ENCODE measurements at places on chromosomes 5 and 9.

GRCh38 chr5:87307796-87308423, 40.2 kb downstream of the RASA1 start:
- DNase-seq: no peak

- no peak for DNase-seq
These were observed 478.5 kb upstream of the KIF2A start for GRCh38 chr5:61827445-61827975.

DNA sequence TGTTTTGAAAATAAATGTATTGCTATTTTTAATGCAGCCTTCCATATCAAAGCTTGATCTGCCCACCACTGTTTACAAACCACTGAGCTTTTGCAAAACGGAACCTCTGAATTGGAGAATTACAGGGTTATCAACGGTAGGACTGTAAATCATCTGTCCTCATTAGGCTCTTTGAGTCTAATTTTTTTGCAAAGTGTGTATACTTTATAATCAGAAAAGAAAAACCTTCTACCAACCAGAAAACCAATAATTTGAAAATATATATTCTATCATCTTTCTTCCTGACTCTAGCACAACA, 6.8 kb upstream of the SLC2A8 start:
- DNase-seq: no peak

DNA sequence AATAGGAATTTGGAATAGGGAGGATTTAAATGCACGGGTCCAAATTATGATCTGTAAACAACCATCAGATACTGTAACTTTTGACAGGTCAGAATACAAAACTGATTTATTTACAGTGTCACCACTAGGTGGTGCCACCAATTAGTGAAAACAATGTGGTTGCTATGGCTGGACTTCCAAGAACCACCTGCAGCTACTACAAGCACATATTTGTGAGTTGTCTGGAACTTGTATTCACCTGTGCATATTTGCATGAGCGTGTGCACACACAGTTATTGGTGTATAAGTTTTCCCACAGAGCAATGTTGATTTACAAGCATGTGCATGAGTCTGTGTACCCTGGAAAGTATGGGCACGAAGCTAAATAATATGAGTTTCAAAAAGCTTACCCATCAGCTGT, 3.0 kb upstream of the HRCT1 start:
- peak; percentile 74 for DNase-seq

DNA sequence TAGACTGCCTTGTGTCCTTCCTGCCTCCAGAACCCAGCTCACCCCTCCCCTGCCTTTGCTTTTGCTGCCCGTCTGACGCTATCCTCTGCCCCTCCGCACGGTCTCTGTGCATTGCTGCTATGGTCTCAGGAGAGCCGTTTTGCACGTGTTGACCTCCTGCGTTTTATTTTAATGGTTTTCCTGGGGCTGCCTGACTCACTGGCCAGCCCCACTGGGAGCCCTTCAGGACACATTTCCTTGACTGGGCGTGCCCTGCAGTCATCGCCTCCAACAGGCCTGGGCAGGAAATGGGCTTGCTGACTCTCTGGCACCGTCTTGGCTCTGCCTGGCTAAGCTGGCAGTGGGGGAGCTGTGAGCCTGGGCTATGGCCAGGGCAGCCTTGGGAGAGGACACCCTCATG, 17.9 kb upstream of the ASS1 start:
- DNase-seq: peak; percentile 92

DNA sequence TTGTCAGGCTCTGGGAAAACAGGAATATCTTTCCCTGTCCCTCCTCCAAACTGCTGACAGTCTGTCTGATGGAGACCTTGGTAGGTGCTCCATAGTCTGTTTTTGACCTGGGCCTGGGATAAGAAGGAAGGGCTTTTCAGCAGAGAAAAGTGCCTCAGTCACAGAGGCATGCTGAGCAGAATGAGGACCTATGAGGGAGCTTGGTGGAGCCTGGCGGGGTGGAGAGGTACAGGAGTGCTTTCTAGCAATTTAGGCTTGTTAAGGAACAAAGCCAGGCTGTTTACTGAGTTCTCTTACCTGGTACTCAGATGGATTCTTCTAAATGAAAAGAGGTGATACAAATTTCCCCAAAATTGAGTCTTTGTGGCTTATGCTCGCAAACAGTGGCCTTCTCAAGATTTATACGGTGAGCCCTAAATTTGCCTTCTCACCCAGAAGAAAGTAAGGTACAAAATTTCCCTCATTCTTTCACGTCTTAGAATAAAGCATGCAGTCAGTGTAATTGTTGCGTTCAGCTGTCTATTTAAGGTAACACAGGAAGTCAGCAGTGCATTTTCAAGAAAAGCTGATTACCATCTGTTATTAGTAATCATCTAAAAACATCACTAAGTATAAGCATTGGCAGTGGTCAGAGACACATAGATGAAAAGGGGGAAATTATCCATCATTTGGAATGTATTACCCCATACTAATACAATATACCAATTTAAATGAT, 28.6 kb upstream of the IL13 start:
- no peak for DNase-seq

GRCh38 chr5:142973932-142974331, 203.8 kb downstream of the ARHGAP26 start:
- no peak for DNase-seq

- DNase-seq: no peak
These were observed 33.5 kb upstream of the SMU1 start for GRCh38 chr9:33109850-33110595.

GRCh38 chr5:135437422-135437795, 9.7 kb downstream of the DCANP1 start:
- DNase-seq: no peak

- no peak for DNase-seq
These were observed 293.2 kb upstream of the KLF4 start for GRCh38 chr9:107782789-107783188.

- DNase-seq: no peak
These were observed 16.4 kb downstream of the FGF1 start for GRCh38 chr5:142669477-142669876.

- DNase-seq: no peak
These were observed 12.0 kb upstream of the CCL27 start for GRCh38 chr9:34674440-34674839.

DNA sequence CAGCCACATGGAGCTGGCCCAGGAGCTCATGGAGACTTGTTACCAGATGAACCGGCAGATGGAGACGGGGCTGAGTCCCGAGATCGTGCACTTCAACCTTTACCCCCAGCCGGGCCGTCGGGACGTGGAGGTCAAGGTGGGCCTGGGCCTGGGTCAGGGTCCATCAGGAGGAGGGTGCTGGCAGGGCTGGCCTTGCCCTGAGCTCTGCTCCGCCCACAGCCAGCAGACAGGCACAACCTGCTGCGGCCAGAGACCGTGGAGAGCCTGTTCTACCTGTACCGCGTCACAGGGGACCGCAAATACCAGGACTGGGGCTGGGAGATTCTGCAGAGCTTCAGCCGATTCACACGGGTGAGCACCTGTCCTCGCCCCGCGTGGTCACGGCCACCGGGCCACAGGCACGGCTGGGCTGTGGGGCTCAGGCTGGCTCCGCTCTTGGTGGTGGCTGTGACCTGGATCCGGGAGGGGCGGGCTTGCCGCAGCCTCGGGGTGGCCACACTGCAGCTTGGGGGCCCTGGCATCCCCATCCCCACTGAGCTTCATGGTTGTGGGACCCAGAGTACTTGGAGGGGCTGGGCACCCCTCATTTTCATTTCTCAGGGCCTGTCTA, 7.1 kb downstream of the DPP7 start:
- DNase-seq: no peak

DNA sequence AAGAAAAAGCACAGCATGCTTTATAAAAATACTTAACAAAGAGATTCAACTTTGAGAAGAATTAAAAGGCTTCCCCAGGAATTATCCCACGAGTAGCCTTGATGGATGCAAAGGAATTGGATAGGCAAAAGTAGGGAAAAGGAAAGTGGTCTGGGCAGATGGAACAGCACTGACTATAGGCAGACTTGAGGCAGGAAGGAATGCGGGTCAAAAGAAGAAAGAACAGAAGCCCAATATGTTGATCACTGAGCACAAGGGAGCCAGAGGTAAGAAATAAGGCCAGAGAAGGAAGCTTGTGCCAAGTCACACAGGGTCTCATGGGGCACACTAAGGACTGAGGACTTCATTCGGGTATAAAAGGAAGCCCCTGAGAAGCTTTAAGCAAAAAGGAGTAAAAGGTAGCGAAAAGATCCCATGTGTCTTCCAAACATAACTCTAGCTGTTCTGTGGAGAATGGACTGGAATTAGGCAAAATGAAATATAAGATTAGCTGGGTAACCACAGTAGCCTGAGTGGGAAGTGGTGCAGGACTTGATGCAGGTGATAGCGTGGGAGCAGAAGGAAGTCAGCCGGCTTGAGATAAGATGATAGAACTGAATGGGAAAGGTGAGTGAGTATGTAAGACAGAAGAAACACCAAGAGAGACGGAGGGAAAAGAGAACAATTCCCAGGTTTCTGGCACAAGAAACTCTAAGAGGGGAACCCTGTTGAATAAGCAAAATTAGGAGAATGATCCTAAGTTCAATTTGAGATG, 106.6 kb downstream of the DENND1A start:
- no peak for DNase-seq

- DNase-seq: no peak
These were observed 1061.0 kb downstream of the NR2F1-AS1 start for GRCh38 chr5:92519811-92520632.

DNA sequence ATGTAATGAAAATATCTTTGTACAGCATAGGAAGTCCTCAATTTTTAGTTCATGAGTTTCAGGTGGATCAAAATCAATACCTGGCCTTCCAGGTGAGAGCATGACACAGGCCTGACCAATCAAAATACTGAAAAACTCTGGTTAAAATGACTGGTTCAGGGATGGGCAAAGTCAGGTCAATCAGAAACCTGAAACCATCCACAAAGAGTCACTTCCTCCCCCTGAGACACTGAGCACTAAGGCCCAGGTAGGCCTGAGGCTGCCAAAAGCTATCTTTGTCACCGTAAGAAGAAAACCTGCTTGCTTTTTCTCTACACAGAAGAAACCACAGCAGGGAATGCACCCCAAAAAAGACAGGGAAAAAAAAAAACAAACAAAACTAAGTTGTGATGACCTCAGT, 444.8 kb downstream of the TLR4 start:
- DNase-seq: no peak

DNA sequence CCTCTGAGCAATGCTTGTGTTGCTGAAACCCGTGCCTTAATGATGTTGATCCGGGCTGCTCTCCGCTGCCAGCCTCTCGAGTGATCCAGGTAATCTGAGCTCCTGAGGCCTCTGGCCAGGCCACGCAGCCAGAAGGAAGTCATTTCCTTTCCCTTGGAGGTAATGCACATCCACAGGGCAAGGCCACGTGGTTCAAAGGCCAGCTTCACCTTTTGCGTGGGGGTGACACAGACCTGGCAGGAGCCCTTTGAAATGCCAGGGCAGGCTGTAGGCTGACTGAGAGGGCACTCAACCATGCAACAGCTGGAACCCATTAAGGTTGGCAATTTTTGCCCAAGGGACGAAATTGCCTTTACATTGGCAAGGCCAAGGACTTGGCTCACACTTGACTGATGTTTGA, 80.4 kb downstream of the LIX1 start:
- DNase-seq: no peak

GRCh38 chr9:93890436-93890935, 64.7 kb downstream of the BARX1 start:
- no peak for DNase-seq

- DNase-seq: peak; percentile 85
These were observed 24.2 kb downstream of the TCF7 start for GRCh38 chr5:134138416-134139376.

DNA sequence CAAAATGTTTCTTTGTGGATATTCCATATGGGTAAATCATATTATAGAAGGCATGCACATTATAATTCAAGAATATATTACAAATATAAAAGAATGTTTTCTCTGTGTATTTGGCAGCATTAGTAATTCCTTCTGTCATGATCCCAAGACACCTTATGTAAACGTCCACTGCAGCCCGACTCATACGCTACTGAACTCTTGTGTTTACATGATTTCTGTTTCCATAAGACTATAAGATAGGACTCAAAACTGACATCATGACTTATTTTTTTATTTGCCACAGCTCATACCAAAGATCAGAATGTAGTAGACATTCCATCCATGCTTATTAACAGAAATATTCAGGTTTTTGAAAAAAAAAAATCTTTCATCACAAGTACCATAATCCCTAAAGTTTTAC, 234.1 kb downstream of the AP3B1 start:
- DNase-seq: peak; percentile 15

DNA sequence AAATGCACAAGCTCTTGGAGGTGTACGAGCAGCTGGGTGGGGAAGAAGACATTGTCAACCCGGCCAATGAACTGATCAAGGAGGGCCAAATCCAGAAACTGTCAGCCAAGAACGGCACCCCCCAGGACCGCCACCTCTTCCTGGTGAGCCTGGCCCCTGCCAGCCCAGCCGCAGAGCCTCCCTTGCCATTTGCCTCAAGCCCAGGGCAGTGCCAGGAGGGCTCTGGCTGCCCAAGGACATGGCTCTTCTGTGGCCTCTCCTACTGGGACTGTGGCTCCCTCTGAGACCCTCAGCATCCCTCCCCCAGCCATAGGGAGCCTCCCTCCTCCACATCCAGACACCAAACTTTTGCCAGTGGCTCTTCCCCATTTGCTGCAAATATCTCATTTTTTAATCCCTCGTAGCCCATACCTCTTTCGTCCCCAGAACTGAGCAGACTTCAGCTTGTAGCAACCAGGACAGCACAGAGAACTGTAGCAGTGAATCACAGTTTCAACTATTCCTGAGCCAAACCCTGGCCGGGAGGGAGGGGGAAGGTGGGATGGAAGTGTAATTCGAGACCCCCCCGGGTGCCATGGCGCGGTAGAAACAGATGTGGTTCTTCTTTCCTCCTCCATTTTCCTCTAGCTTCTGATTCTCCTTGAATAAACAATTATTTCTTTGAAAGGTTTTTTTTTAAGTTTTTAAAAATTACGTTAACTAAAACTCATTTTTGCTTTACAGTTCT, 44.5 kb upstream of the SUSD3 start:
- DNase-seq: no peak

DNA sequence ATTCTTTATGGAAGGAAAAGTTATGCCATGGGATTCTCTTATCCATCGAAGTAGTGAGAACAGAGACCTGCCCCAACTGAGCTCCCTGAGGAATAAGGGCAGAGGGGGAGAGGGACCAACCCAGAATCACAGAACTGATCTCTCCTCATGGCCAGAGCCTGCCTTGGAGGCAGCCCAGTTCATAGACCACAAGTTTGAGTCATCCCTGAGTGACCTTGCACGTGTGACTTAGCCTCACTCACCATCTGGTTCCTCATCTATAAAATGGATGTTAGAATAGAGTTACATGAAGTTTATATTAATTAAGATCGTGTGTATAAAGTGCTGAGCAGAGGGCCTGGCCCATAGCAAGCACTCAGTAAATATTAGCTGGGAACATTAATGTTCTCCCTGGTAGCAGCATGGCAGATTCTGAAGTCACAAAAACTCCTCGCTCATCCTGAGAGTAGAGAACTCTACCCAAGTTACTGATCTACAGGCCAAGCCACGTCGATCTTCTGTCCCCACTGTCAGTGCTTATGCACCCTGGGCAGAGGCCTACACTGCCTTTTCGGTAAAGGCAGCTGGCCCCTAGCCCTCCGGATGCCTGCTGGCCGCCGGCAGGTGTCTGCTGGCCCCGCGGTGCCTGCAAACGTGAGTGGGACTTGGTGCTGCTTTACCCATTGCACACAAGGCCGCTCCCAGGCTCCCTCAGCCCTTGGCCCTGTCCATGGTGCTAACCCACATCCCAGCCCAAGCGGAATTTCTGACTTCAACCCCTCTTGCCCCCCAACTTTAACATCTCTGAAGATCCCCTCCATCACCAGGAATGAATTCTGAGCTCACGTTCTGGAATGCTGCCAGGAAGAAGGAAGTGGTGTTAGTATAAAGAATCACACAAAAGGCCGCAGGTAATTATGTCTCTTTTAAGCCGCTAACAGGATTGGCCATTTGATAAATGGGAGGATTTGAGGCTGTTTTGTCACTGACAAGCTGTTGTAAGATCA, 61.1 kb upstream of the ARAP3 start:
- DNase-seq: peak; percentile 27

- DNase-seq: peak; percentile 92
These were observed 242.3 kb upstream of the PTGER4 start for GRCh38 chr5:40437452-40437861.

Measured in bronchial epithelial cell (primary cell).